ENCODE measurements at places on chromosomes 5 and 9.
A peak's percentile ranks its signal among the peaks of the same experiment; 100 is the strongest.

DNA sequence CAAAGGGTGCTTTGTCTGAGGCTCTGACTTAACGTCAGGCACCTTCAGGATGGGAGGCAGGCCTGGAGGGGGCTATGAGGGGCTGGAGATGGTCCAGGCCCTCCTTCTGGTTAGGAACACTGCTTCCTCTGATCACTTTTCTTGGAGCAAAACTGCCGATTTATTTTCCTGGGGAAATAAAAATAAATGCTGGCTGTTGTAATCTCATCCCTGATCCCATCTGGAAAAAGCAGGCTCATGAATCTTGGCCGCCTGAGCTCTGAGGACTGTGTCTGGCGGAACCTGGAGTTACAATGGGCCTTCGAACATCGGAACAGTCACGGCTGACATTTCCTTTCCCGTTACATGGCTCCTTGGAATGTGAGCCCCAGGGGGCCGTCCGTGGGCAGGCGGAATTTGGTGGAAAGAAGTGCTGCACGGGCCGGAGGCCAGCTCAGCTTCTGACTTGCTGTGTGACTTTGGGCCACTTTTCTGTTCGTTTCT is 157.8 kb downstream of the RGS3 start:
- DNase-seq = no peak

- DNase-seq = no peak
These were observed 4.5 kb downstream of the TMEM215 start for GRCh38 chr9:32787816-32788215.

- no peak for DNase-seq
These were observed at the start of gene HAPLN1 for GRCh38 chr5:83720836-83721537. TSS of gene HAPLN1 (minus strand) at chr5:83720855. CDS start at chr5:83673523, 47,332 bp downstream.

GRCh38 chr5:40307920-40308319 is 371.8 kb upstream of the PTGER4 start:
- no peak for DNase-seq

GRCh38 chr5:39381376-39381775 is 17.1 kb upstream of the C9 start:
- DNase-seq = no peak

GRCh38 chr9:128372188-128372641 is 1.0 kb downstream of the URM1 start:
- no peak for DNase-seq

GRCh38 chr9:133342570-133342969 is 5.4 kb downstream of the MED22 start:
- DNase-seq = no peak

DNA sequence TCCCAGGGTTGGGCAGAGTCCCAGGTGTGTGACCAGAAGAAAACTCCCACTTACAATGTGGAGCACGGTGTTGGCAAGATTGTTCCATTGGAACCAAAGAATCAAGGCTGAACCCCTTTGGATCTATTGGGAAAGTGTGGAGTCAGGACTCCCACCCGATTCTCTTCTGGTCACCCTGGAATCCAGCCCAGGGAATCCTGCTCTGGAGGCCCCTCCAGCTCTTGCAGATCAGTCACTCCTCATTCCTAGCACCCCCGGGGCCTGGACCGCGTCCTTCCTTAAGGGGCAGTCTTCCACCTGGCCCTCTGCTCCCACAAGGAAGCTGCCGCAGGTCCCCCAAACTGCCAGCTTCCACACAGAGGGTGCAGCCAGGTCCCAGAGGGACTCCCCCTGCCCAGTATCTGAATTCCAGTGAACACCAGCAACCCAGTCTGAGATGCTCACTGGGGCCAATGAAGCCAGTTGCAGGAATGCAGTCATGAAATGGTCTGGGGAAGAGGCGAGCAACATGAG is 170.1 kb downstream of the GADD45G start:
- no peak for DNase-seq

DNA sequence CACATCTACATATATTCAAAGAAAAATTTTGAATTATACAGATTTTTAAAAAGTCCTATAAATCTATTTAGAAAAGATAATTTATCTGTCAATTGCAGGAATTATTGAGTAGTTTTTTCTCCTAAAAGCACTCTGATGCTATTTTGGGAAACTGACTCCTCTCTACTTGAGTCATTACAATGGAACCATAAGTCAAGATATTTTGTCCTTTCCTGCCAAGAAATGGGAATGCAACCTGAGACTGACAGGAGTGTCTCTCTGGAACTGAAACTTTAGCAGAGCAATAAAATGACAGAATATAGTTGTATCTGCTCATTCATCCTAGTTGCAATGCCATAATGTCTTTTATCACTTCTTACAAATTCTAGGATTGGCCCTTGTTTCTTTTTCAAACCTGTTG is 48.6 kb downstream of the CARTPT start:
- no peak for DNase-seq

DNA sequence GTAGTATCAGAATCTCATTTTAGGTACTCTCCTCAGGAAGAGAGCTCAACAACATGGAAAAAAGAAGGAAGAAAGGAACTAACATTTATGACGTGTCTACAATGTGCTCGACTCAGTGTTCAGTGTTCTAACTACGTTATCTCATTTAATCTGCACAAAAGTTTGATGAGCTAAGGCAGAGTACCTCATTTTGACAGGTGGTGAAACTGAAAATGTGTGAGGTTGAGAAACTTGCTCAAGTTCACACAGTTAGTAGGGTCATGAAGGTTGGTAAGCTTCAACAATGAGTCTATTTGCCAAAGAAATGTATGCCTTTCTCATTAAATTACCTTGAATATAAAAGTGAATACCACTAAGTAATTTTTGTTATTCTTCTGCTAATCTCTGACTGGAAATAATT is 165.1 kb downstream of the CAAP1 start:
- no peak for DNase-seq

DNA sequence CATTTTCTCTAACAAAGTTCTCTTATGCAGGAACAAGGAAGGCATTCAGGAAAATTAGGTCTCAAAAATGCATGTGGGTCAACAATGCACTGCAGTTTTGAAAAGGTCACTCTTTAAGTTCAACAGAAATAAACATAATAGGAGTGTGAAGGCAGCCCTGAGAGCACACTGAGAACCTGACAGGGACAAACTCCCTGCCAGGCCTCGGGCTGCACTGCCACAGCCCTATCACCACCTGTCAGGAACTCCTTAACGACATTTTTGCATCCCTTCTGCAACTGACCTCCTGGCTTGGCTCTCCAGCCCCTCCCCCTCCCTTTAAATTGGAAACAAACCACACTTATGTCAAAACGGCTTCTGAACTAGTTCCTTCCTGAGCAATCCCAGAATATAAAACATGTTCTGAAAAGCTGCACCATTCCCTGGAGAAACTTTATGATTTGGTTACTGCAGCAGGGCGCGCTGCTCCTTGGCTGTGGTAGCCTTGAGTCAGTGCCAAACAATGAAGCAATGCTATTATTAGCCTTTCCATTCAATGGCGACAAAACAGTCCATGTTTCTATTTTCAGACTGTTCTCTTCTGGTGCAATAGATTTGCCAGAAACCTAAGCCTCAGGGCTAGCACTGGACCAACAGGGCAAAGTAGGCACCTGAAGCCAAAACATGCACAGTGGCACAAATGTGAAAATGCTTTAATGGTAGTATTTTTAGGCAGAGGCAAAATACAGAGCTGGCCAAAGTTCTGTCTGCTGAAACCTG is 160.1 kb upstream of the ZNF608 start:
- DNase-seq = peak; percentile 26

Data from NCI-H2107 (cell line).